ENCODE measurements at places on chromosomes 7 and 10.

- DNase-seq, result no peak
These were observed 188.9 kb downstream of the GRID1 start for GRCh38 chr10:86177537-86178155.

DNA sequence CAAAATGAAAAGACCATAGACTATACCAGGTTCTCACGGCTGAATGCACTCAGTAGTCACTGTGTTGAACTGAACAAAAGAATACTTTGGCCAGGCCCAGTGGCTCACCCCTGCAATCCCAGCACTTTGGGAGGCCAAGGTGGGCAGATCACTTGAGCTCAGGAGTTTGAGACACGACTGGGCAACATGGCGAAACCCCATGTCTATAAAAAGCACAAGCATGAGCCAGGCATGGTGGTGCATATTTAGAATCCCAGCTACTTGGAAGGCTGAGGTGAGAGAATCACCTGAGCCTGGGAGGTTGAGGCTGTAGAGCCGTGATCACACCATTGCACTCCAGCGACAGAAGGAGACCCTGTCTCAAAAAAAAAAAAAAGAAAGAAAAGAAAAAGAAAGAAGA, 12.5 kb downstream of the SFXN4 start:
- DNase-seq, result no peak

DNA sequence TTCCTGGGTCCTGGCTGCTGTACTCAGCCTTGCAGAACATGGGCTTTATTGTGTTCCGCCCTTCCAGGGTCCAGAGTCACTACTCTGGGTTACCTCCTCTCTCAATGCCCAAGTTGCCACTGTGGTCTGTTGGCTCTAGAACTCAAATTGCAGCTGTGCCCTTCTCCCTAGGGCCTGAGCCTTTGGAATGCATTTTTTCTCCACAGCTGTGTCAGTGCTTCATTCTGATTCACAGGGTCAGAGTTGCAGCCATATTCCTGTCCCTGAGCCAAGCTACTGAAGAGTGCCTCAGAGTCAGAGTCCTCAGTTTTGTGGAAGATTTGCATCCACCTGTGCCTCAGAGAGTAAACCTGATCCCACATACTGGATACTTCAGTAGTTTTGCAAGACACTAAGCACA, 167.5 kb downstream of the ITGB1 start:
- DNase-seq, result no peak

DNA sequence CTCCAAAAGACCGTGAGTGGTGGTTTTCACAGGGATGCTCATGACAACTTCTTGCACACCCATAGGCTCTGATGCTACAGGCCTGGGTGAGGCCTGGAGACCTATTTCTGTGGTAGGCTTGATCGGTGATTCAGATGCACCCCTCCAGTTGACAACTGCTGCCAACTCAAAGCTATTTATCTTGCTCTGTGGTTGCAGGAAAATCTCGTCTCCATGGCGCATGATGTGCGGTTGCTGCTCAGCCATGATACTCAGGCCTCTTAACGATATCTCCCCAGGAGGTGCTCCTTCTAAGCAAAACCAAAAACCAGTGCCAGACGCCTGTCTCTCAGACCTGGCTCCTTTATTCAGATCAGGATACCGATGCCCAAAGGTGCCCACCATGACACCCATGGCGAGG, 31.4 kb downstream of the C10orf90 start:
- no peak for DNase-seq

- no peak for DNase-seq
These were observed 11.1 kb upstream of the INA start for GRCh38 chr10:103265717-103266329.

GRCh38 chr7:31071645-31072029, 19.5 kb downstream of the ADCYAP1R1 start:
- DNase-seq, result no peak

DNA sequence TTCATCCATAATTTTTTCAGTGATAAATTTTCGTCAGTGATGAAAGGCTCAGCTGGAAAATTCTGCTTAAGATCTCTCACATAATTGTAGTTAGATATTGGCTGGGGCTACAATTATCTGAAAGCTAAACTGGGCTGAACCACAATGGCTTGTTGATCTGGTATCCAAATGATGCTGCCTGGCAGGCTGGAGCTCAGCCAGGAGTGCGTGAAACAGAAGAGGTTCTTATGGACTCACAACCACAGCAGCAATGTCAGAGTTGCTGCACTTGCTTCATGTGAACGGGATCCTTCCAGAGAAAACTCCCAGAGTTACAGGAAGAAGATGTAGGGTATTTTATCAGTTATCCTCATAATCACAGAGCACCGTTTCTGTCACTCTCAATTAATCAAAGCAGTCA, 533.2 kb upstream of the POM121L12 start:
- DNase-seq, result no peak

DNA sequence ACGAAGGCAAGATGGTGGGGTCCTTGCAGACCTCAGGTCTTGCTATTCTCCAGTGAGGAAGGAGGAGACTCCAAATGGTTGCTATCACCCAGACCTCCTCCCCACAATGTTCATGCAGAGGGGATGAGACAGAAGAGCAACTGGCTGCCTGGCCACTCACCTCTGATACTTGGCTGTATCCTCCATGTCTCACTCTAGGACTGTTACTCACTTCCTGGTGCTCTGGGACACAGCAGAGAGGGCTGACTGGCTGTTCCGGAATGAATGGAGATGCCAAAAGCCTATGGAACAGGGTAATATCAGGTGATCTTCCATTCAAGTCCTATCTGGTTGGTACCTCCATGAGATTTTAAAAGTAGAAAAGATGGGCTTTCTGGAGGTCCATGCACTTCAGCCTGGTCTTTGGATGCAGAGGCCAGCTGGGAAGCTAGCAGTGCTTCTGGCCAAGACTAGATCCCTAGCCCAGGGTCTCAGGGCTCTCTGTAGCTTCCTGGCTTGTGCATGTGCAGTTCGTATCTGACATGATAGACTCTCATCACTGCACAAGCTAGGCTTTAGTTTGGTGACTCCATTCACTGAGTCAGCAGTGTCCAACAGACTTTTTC, 27.0 kb upstream of the ABI1 start:
- no peak for DNase-seq
